ENCODE measurements at places on chromosomes 11 and 22. TPM values are rescaled to one million over a fixed set of nuclear protein-coding genes. Genes with fewer than 3 reads are reported as not detected.

The OR8B8 gene
- not detected for total RNA-seq

The ELFN2 gene
- total RNA-seq = 1.1 TPM

The LIF gene
- 0.50 TPM for total RNA-seq

The KCNJ5 gene
- total RNA-seq = not detected

The ESAM gene
- total RNA-seq = 0.26 TPM

The DCHS1 gene
- total RNA-seq = 4.5 TPM

The HOATZ gene
- total RNA-seq = not detected

The ANO3 gene
- total RNA-seq = 0.90 TPM

DNA sequence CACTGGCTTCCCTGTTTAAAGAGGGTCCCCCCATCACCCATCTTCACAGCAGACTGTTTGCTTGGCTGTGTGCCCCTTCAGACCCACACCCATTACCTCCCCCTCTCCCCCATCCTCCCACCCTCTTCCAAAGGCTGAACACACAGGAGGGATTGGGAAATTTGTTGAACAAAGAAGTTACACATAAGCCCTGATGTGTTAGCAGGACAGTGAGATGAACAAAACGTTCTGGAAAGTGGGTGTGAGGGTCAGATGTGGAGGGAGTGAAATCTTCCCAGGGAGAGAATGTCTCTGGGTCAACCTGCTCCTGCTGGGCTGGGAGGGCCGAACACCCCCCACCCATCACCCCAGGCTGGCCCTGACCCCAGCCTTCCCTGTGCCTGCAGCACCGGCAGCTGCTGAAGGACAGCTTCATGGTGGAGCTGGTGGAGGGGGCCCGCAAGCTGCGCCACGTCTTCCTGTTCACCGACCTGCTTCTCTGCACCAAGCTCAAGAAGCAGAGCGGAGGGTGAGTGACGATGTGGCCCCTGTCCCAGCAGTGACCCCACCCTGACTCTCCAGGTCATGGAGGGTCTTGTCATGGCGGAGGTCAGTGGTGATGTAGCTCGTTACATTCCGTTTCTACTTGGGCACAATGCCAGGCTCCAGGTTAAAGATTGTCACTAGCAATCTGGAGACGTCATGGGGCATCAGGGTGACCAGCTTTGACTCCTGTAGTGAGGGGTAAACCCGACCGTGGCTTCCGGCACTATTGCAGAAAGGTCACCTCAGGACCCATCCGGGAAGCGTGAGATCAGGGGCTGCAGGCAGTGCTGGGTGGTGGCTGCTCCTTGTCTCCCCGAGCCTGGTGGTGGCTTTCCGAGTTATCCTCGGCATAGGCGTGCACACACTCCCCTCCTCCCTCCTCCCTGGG, 103.5 kb downstream of the BCR start:
- H3K4me3 ChIP-seq = no peak overlapping the region
- H3K36me3 ChIP-seq = no peaks in the 10 kb centered on the region
- H3K27ac ChIP-seq = no peak overlapping the region
- DNase-seq = no peak
- H3K4me1 ChIP-seq = peaks cover 2% of the 10 kb centered on the region
- no peaks in the 10 kb centered on the region for H3K27me3 ChIP-seq

GRCh38 chr22:33389936-33390335, 331.8 kb upstream of the SYN3 start:
- DNase-seq = no peak
- H3K27ac ChIP-seq = no peak overlapping the region
- no peaks in the 10 kb centered on the region for H3K4me1 ChIP-seq
- H3K27me3 ChIP-seq = no peaks in the 10 kb centered on the region
- no peaks in the 10 kb centered on the region for H3K36me3 ChIP-seq
- H3K4me3 ChIP-seq = no peak overlapping the region

DNA sequence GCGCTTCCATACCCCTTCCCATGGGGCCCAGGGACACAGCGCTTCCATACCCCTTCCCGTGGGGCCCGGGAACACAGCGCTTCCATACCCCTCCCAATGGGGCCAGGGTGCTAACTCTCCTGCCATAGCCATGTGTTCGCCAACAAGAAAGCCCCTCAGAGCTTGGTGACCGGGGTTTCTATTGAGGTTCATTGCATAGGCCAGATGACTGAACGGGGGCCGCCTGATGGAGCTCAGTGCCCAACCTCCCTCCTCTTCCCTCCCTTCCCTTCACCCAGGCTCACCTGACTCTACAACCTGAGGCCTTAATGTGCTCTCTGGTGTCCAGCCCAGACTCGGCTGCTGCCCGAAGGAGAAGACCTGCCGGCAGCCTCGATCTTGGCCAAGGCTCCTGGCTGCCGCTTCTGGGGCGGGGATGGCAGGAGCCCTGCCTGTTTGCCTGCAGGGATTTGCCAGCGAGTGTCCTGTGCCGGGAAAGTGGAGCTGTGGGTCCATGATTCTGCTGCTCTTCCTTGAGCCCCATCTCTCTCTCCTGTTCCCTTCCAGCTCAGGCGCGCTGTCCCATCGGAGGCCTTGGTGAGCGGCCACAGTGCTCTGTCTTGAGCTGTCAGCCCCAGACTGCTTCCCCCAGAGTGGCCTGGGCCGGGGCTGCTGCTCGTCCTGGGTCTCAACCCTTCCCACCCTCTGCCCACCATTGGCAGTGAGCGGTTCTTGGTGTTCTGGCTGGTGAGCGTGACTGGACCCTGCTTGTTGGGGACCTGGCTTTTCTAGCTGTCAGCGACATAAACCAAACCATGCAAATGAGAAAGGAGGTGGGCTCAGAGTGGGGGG, 267.0 kb downstream of the TBC1D22A start:
- no peaks in the 10 kb centered on the region for H3K36me3 ChIP-seq
- DNase-seq = no peak
- no peak overlapping the region for H3K4me3 ChIP-seq
- peaks cover 16% of the 10 kb centered on the region for H3K4me1 ChIP-seq
- no peak overlapping the region for H3K27ac ChIP-seq
- H3K27me3 ChIP-seq = no peaks in the 10 kb centered on the region

- DNase-seq = no peak
- no peaks in the 10 kb centered on the region for H3K36me3 ChIP-seq
- no peak overlapping the region for H3K27ac ChIP-seq
Measured at GRCh38 chr11:30434901-30435300, 112.0 kb downstream of the ARL14EP start.

GRCh38 chr11:67670316-67671210, 3.9 kb downstream of the ALDH3B2 start:
- H3K4me3 ChIP-seq = no peak overlapping the region
- DNase-seq = no peak
- H3K4me1 ChIP-seq = no peaks in the 10 kb centered on the region
- no peak overlapping the region for H3K27ac ChIP-seq
- no peaks in the 10 kb centered on the region for H3K36me3 ChIP-seq
- H3K27me3 ChIP-seq = no peaks in the 10 kb centered on the region

- H3K4me3 ChIP-seq = no peak overlapping the region
- H3K36me3 ChIP-seq = no peaks in the 10 kb centered on the region
- no peaks in the 10 kb centered on the region for H3K27me3 ChIP-seq
Measured at GRCh38 chr22:42229455-42230149, 40.9 kb downstream of the TCF20 start.

GRCh38 chr11:74018331-74019005, 9.6 kb upstream of the UCP3 start:
- H3K4me3 ChIP-seq = no peak overlapping the region
- no peaks in the 10 kb centered on the region for H3K4me1 ChIP-seq
- no peak for DNase-seq
- no peaks in the 10 kb centered on the region for H3K36me3 ChIP-seq
- no peaks in the 10 kb centered on the region for H3K27me3 ChIP-seq
- H3K27ac ChIP-seq = no peak overlapping the region

- no peaks in the 10 kb centered on the region for H3K36me3 ChIP-seq
- peaks cover 18% of the 10 kb centered on the region for H3K27me3 ChIP-seq
- peaks cover 11% of the 10 kb centered on the region for H3K4me1 ChIP-seq
- H3K4me3 ChIP-seq = peak overlapping the region; percentile 76
- H3K27ac ChIP-seq = no peak overlapping the region
Measured at GRCh38 chr11:61890529-61891330, 615 bp downstream of the FADS3 start.

- no peaks in the 10 kb centered on the region for H3K36me3 ChIP-seq
- DNase-seq = peak; percentile 63
- peaks cover 29% of the 10 kb centered on the region for H3K4me1 ChIP-seq
Measured at GRCh38 chr11:128904656-128905344, 13.6 kb downstream of the KCNJ5 start.

DNA sequence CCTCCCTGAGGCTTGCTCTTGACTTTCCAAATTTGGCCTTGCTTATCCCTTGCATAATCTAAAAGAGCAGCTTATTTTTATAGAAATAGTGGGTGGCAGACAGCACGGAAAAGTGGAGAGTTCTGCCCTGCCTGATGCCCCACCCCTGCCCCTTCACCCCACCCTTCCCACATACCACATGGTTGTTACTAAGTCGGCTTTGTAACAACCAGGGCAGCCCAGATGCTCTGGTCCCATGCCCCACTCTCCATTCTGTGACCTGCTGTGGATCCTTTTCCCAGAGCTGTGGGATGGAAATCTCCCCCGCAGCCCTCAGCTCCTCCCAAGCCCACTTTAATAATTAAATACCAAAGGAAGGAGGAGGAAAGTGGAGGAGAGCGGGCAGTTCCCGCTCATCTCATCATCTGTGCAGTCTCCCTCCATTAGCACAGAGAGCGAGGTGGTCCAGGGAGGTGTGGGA, 10.9 kb downstream of the MRGPRF start:
- DNase-seq = no peak
- H3K27me3 ChIP-seq = no peaks in the 10 kb centered on the region
